ENCODE measurements at places on chromosomes 2 and 18.

DNA sequence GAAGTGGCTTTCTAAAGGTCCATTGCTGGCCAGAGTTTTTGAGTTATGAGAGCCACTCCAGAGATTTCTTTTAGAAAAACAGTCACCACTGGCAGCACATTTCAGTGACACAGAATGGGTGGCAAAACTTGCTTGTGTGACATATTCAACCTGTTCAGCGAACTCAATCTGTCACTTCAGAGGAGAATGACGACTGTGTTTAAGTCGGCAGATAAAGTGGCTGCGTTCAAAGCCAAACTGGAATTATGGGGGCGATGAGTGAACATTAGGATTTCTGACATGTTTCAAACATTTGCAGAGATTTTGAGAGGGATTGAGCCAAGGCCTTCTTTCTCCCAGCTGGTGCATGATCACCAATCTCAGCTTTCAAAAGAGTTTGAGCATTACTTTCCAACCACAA, 139.6 kb upstream of the B3GNT2 start:
- DNase-seq = no peak

- no peak for DNase-seq
Observed at GRCh38 chr2:181575650-181576025, 81.3 kb downstream of the CERKL start.

- DNase-seq = no peak
Observed at GRCh38 chr2:13539296-13539695, 822.6 kb downstream of the TRIB2 start.

DNA sequence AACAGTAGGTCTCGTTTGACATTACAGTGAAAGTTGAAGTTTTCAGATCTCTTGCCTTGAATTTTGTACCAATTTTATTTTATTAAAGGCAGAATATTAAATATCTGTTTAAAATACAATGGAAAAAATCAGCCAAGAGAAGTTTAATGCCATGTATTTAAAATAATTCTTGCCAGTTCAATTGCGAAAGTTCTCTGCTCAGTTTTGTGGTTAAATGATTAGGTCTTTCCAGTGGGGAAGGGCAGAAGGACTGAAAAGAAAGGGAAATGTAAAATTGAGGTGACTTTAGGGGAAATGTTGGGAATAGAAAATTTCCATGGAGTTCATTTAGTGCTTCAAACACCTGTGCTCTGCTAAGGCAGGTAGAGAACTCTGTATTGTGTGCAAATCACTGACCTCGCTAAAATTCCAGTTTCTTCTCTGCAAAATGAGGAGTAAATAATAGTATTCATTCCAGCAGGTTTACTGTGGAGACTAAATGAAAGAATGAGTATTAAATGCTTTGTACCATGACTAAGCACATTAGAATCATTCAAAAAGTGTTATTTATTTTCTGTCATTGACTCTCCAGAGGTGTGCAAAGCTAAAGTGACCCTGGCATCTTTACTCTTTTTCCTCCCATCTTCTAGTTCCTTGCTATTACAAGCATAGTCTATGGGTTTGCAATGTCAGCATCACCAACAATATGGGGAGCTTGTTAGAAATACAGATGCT, 74.4 kb downstream of the KIAA1328 start:
- no peak for DNase-seq

Measured in NCI-H2107 (cell line).